Activated T-cell treated with anti-CD3 and anti-CD28 coated beads, Interleukin-2, amount 50 U/mL, for 1 hour (primary cell): ENCODE measurements at places on chromosomes 7 and 10.

DNA sequence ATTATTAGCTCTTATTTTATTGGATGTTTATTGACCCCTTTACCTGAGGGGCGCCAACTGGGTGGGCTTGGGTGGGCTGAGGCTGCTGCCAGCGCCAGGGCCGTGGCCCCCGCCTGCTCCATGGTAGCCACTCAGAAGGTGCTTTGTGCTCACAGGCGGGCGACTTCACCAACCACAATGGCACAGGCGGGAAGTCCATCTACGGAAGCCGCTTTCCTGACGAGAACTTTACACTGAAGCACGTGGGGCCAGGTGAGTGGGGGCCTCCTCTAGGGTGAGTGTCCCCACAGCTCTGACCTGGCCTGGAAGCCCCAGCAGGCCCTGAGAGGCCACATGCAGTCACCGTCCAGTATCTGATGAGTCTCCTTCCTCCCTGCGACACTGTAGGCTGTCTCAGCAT, 4.1 kb downstream of the PPIF start:
- no peak for DNase-seq

GRCh38 chr7:37448011-37448635, 541 bp downstream of the ELMO1 start:
- DNase-seq, result no peak

GRCh38 chr10:77197544-77197943, 440.1 kb downstream of the KCNMA1 start:
- DNase-seq, result no peak

DNA sequence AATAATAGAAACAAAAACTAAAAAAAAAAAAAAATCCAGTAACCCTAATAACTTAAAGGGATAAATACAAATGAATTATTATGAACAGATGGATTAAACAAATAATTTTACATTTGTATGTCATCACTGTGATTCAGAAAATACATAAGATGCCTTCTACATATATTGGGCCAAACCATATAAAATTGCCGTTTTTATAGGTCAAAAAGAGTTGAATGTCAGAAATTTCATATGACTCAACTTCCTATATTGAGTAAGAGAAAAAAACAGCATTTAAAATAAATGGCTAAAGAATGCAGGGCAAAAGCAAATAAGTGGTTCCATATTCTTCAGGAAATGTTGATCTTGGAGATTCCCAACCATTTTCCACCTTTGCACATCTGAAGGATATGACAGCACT, 9.4 kb downstream of the SLC35B4 start:
- DNase-seq, result no peak

DNA sequence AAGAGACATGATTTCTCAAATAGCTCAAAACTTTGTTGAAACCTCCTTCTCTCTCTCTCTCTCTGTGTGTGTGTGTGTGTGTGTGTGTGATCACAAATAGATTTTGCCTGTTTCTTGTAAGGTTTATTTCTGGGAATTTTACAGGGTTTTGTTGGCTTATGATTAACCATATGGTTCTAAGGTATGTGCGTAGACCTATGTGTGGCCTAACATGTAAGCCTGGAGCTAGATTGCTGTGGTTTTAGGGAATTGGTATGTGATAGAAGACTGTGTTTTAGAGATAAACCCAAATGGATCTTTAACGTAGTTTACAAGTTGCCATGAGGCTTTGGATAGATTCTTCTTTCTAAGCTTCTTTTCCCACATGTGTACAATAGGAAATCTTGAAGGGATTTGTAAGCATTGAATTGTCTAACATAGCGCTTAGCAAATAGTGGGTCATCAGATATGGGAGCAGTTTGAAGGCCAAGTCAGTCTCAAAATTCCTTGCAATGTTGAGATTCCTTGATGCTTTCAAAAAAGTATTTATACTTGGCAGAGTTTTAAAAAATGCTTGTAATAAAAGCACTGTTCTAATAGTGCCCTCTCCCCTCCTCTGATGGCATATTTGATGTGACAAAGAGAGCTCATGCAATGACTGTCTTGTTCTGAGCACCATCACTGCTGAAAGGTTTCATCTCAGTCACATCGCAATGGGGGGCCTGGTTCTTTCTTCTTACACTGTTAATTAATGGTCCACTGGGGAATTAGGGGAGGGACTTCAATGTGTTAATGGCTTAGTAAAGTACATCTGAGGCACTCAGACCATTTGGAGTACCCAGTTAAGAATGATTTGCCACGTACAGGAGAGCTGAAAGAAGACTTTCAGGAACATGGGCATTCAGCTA, 118.2 kb downstream of the SNX10 start:
- DNase-seq, result no peak

DNA sequence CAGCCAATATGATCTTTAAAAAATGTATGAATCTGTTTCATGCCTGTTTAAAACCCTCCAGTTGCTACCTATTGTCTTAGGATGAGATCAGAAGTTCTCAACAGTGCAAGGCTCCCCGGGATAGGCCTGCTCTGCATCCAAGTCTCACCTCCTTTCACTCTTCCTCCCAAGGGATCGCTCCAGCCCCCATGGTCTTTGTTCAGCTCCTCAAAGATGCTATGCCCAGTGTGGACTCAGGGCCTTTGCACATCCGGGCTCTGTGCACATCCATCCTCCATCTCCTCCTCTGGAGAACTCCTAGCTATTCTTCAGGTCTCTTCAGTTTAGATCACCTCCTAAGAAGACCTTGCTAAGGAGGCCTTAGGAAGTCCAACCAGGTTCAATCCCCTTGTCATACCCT, 82.7 kb upstream of the LEP start:
- no peak for DNase-seq

DNA sequence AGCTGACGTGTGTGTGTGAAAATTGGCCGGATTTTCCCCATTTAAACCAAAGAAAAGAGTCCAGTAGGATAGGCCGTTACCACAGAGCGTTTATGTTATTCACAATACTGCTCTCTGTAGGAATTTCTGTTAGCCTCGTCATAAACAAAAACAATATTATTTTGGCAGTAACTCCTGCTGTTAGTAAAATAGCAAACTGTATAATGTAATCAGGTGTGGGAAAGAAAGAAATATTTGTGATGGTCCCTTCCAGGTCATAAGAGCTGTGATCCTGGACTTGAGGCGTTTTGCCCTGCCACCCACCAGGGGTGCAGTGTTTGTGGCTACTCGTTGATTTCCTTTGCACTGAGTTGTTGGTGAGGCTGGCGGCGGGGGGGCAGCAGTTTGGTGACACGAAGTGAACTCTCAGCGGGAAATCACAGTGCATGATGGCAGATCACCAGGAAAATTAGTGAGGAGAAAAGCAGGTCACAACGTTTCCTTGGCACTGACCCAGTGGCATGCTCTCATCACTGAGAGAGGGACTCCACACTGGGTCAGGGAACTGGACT, 2.8 kb downstream of the EEPD1 start:
- DNase-seq, result no peak

GRCh38 chr10:120385992-120386391, 71.0 kb upstream of the PLPP4 start:
- DNase-seq, result no peak

- DNase-seq, result no peak
Observed at GRCh38 chr7:54987772-54988171, 31.0 kb upstream of the EGFR start.

GRCh38 chr10:3895045-3895631, 110.1 kb upstream of the KLF6 start:
- no peak for DNase-seq
